Neural progenitor cell (in vitro differentiated cells): ENCODE measurements at places on chromosomes 5 and 9. TPM values are rescaled to one million over a fixed set of nuclear protein-coding genes. Genes with fewer than 3 reads are reported as not detected.

DNA sequence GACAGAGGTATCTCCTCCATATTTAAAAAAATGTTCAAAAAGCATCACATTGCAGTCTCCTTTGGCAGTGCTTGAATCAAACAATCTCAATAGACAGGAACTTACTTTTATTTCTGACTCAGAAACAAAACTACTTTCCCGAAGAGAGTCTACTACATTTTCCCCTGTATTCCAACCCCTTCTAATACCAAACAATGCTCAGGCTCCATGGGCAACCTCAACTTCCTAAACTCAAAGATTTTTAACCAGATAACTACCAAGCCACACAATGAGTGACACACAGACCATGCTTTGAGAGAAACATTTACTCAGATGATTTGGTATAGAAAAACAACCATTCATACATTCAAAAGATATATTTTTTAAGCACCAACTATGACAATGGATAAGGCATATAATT is 70.5 kb downstream of the APBA1 start:
- H3K27ac ChIP-seq: no peak overlapping the region
- H3K36me3 ChIP-seq: no peaks in the 10 kb centered on the region
- no peak overlapping the region for H3K4me3 ChIP-seq
- no peaks in the 10 kb centered on the region for H3K4me1 ChIP-seq
- no peaks in the 10 kb centered on the region for H3K27me3 ChIP-seq

GRCh38 chr5:53503562-53504218 is 23.3 kb downstream of the FST start:
- H3K27me3 ChIP-seq: no peaks in the 10 kb centered on the region
- H3K27ac ChIP-seq: no peak overlapping the region
- DNase-seq: no peak
- H3K36me3 ChIP-seq: no peaks in the 10 kb centered on the region
- H3K4me3 ChIP-seq: no peak overlapping the region

DNA sequence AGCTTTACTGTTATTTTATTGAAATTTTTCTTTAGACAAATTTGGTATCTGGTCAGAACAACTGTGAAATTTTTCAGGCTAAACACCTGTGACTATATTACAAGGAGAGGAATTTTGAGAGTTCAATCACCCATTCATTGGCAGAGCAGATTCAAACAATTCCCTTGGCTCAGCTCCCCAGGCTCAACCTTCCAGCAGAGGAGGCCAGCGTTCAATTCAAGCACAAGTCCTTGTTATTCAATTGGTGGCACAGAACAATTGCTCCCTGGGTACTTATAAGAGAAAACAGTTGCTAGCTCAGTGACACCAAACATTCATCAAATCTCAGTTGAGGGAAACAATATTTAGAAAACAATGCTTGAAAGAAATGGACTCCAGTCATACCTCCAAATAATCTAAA is 83.3 kb downstream of the SUSD1 start:
- peak; percentile 78 for DNase-seq
- H3K27me3 ChIP-seq: no peaks in the 10 kb centered on the region
- H3K36me3 ChIP-seq: no peaks in the 10 kb centered on the region
- H3K4me3 ChIP-seq: no peak overlapping the region

- H3K4me3 ChIP-seq: no peak overlapping the region
- H3K27ac ChIP-seq: no peak overlapping the region
- H3K36me3 ChIP-seq: no peaks in the 10 kb centered on the region
- DNase-seq: peak; percentile 63
- H3K4me1 ChIP-seq: peaks cover 7% of the 10 kb centered on the region
These were observed 31.0 kb upstream of the ZFR start for GRCh38 chr5:32475334-32476097.

Gene SPATA31C1
- not detected in 2 replicates for total RNA-seq

- no peak overlapping the region for H3K4me3 ChIP-seq
- no peaks in the 10 kb centered on the region for H3K4me1 ChIP-seq
- H3K27ac ChIP-seq: no peak overlapping the region
- H3K27me3 ChIP-seq: no peaks in the 10 kb centered on the region
These were observed 648.3 kb upstream of the ZNF608 start for GRCh38 chr5:125394661-125395280.

- no peaks in the 10 kb centered on the region for H3K4me1 ChIP-seq
- DNase-seq: no peak
- no peak overlapping the region for H3K27ac ChIP-seq
These were observed 36.3 kb upstream of the SPINK5 start for GRCh38 chr5:148027505-148027904.

Gene TPPP
- 0.87 TPM in 1 of 2 replicates, not detected in the other for total RNA-seq

Gene OMD
- total RNA-seq: not detected in 2 replicates

Gene MIER3
- total RNA-seq: 66.2 and 106 TPM in 2 replicates

Gene ARHGEF39
- total RNA-seq: 13.2 and 31.9 TPM in 2 replicates

- no peak overlapping the region for H3K27ac ChIP-seq
- H3K27me3 ChIP-seq: no peaks in the 10 kb centered on the region
- peaks cover 19% of the 10 kb centered on the region for H3K4me1 ChIP-seq
- H3K36me3 ChIP-seq: no peaks in the 10 kb centered on the region
These were observed 166.5 kb upstream of the PHYKPL start for GRCh38 chr5:178398901-178399700.

DNA sequence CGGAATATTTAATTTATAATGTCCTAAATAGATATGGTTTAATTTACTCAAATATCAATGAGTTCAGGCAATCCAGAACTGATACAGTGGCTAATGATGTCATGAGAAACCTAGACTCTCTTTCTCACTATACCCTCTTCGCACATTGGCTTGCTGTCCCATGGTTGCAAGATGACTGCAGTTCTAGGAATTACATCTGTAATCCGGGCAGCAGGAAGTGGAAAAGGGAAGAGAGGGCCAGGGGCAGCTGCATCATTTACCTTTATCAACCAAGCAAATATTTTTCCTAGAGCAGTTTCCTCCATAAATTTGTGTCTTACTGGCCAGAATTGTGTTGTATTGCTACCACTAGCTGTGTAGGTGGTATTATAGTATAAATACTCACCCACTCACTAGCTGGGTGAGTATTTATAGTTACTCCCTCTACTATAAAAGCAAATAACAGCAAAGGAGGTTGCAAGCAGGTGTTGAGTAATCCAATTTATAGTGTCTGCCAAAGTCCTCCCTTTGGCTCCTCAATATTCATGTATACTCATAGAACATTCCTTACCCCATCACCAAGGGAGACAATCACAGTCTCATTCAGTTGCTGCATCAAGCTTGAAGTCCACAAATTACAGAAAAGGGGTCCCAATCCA is 168.8 kb downstream of the DROSHA start:
- no peaks in the 10 kb centered on the region for H3K36me3 ChIP-seq
- H3K4me1 ChIP-seq: no peaks in the 10 kb centered on the region
- no peak overlapping the region for H3K4me3 ChIP-seq
- no peaks in the 10 kb centered on the region for H3K27me3 ChIP-seq

Gene C1QTNF3
- 4.8 and 6.4 TPM in 2 replicates for total RNA-seq

Gene RLN1
- 1.5 and 2.2 TPM in 2 replicates for total RNA-seq

GRCh38 chr5:160511280-160511929 is 89.8 kb downstream of the PTTG1 start:
- no peaks in the 10 kb centered on the region for H3K27me3 ChIP-seq
- no peak overlapping the region for H3K4me3 ChIP-seq
- no peaks in the 10 kb centered on the region for H3K4me1 ChIP-seq
- H3K27ac ChIP-seq: no peak overlapping the region

- H3K36me3 ChIP-seq: no peaks in the 10 kb centered on the region
- no peak overlapping the region for H3K4me3 ChIP-seq
- peak; percentile 65 for DNase-seq
- peaks cover 16% of the 10 kb centered on the region for H3K4me1 ChIP-seq
- H3K27me3 ChIP-seq: no peaks in the 10 kb centered on the region
These were observed 107.7 kb downstream of the MTRR start for GRCh38 chr5:7976411-7977190.

GRCh38 chr9:495739-496138 is 281.1 kb downstream of the DOCK8 start:
- peak; percentile 25 for DNase-seq
- H3K36me3 ChIP-seq: no peaks in the 10 kb centered on the region
- H3K27me3 ChIP-seq: no peaks in the 10 kb centered on the region
- H3K27ac ChIP-seq: no peak overlapping the region
- H3K4me1 ChIP-seq: peaks cover 10% of the 10 kb centered on the region

Gene PCDHB7
- 0.21 and 0.90 TPM in 2 replicates for total RNA-seq

- H3K27ac ChIP-seq: peak overlapping the region; percentile 78
- no peak for DNase-seq
- H3K27me3 ChIP-seq: no peaks in the 10 kb centered on the region
- peaks cover 29% of the 10 kb centered on the region for H3K4me1 ChIP-seq
These were observed 79.9 kb downstream of the GAPVD1 start for GRCh38 chr9:125341566-125341965.

Gene PCDHGA9
- total RNA-seq: 0.97 and 2.2 TPM in 2 replicates

DNA sequence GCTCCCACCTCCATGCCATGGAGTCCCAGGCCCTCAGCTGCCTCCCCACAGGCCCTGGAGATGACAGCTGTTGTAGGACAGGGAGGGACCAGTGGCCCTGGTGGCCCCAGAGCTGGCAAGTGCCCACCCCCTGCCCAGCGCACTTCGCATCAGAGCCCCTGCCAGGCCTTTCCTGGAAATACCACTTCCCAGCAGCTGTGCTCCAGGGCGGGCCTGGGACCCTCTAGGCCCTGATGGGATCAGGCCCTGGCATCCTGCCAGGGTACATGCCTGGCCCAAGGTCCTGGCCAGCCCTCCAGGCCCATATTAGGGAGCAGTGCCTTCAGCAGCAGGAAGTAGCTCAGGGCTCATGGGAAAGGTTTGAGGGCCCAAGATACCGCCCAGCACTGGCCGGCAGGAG is 2.5 kb downstream of the KCNT1 start:
- no peak overlapping the region for H3K4me3 ChIP-seq
- DNase-seq: no peak
- H3K36me3 ChIP-seq: no peaks in the 10 kb centered on the region
- H3K27me3 ChIP-seq: peaks cover 32% of the 10 kb centered on the region

DNA sequence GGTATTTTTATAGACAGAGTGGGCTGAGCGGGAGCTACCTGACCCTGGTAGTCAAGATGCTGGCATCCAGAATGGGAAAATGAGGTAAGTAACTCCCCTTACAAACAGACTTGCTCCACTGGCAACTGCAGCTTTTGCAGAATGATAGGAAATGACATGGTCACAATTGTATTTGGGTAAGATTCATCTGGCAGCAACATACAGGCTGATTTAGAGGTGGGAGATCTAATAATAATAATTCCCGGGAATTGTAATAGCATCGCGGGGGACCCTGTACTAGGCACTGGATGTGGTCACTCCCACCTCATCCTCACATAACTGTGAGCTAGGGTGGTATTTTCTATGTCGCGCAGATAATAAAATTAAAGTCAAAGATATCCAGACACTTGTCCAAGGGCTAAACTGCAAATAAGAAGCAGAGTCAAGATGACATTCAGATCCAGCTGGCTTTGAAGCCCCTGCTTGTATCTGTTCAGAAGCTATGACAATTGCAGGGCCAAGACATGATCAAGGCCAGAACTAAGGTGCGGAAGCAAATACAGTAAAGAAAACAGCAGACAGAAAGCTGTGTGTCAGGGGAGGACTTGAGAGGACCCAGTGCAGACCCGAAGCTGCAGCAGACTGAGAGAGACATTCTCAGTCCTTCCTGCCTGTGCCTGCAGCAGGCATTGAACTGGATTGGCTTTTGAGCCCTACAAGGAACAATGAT is 507.2 kb downstream of the BNC2 start:
- H3K4me3 ChIP-seq: no peak overlapping the region
- no peak for DNase-seq
- H3K27me3 ChIP-seq: no peaks in the 10 kb centered on the region
- H3K36me3 ChIP-seq: no peaks in the 10 kb centered on the region

GRCh38 chr9:127742435-127743088 is 7.5 kb upstream of the TOR2A start:
- no peak overlapping the region for H3K27ac ChIP-seq
- peak; percentile 90 for DNase-seq
- H3K4me1 ChIP-seq: no peaks in the 10 kb centered on the region
- peaks cover 19% of the 10 kb centered on the region for H3K27me3 ChIP-seq

DNA sequence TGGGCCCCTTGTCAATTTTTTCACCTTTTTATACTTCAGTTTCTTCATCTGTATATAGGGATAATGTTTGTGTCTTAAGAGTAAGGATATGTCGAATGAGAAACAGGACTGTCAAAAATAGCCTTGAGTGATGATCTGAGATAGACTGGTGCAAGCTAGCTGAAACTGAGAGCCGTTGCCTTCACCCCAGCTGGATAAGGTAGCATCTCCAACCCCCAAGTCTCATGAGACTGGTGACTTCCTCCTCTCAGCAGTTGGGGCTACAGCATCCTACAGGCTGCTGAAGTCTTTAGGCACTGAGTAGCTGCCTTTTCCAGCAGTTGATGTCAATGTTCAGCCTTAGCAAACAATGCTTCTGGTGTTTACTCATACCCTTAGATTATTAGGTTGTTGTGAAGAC is 330.2 kb downstream of the OSTF1 start:
- no peak overlapping the region for H3K27ac ChIP-seq
- no peak overlapping the region for H3K4me3 ChIP-seq
- no peaks in the 10 kb centered on the region for H3K27me3 ChIP-seq
- no peaks in the 10 kb centered on the region for H3K36me3 ChIP-seq

DNA sequence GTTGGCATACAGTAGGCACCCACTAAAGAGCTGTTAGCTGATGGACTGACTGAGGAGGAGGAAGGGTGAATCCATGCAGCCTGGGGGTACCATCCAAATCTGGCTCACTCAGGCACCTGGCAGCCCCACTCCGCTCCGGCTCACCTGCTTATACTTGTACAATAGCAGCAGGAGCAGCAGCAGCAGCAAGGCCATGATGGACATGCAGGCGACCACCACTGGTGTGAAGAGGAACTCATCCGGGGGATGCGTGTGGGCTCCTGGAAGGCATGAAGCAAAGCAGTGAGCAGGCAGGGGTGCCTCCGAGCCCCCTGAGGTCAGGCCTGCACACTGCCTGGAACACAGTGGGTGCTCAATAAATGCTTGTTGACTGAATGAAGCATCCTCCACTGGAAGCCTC is 18.3 kb downstream of the CSF1R start:
- no peak overlapping the region for H3K4me3 ChIP-seq
- H3K4me1 ChIP-seq: peaks cover 15% of the 10 kb centered on the region
- DNase-seq: no peak
- H3K27ac ChIP-seq: no peak overlapping the region

DNA sequence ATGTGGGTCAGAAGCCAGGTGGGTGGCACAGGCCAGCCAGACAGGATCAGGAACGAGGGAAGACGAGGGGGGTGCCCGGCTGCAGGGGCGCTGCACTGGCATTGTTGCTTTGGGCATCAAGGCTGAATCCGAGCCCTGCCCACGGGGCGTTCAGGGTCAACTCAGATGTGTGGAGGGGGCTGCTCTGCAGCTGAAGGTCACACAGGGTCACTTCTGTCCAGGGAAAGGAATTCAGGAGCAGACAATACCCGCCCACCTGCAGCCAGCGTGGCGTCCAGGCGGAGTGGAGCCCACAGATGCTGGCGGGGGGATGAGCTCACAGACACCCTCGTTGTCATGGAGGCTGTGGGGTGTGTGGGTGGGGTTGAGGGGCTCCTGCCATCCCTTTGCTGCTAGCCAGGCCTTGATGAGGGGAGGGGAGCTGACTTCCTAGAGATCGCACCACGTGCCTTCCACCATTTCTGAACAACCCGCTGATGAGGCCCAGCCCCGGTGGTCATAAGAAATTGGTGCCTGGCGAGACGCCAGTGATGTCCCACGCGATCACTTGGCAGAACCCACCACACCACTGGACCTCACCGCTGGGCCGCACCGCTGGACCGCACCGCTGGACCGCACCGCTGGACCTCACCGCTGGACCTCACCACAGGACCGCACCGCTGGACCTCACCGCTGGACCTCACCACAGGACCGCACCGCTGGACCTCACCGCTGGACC is 31.2 kb downstream of the MRPL36 start:
- no peaks in the 10 kb centered on the region for H3K36me3 ChIP-seq
- H3K4me1 ChIP-seq: no peaks in the 10 kb centered on the region
- H3K27me3 ChIP-seq: no peaks in the 10 kb centered on the region
- no peak overlapping the region for H3K27ac ChIP-seq

Gene TYRP1
- total RNA-seq: 0.75 TPM in 1 of 2 replicates, not detected in the other
